ENCODE measurements at places on chromosomes 12 and 14.

GRCh38 chr12:78864403-78864869 lies at the start of gene SYT1:
Gene SYT1 (plus strand): TSS chr12:78864774.
- peak; percentile 60 for DNase-seq

DNA sequence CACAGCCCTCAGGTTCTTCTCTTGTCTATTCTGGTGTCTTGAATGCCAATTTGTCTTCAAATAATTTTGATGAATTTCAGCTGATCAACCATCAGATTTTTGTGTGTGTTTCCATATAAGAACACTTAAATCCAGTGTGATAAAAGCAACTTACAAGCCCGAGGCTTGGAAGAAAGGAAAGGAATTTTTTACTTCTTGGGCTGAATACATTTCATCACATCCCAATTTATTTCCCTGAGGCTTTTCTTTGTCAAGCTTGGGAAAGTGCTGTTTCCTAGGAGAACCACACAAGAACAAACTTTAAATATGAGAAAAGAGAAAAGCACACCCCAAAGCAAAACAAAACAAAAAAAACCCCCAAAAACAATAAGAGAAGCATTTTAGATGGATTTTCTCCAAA lies 26.6 kb downstream of the GPRC5D start:
- no peak for DNase-seq

DNA sequence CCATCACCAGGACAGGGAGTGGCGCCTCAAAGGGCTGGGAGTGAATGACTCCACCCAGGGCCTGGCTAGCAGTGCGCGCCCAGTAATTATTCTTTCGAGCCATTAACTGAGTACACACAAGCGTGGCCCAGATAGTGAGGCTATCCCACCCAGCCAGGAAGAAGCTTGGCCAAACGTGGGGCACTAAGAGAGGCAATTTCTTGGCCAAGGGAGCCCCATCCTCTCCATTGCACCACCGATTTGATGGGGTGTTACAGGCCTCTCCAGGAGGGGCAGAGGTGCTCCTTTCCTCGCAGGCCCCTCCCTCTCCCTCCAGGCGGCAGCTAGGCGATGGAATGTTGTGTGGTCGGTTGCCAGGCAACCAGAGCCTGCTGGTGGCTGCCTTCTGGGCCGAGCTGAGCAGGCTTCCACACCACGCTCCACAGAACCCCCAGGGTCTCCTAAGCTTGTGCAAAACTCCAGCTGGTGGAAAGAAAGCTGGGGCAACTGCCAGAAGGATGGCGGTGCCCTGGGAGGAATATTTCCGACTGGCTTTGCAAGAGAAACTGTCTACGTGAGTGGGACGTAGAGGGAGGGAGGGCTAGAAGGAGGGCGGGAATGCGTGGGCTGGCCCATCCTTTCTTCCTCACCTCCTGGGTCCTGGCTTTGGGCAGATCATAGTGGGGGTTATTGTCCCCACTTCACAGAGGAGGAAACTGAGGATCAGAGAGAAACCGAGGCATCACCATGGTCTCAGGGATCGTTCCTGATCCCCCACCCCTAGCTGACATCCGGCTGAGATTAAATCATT lies at the start of gene CFAP73:
Gene CFAP73, plus strand, starts transcription at position 364 of the 790 bp plus-strand sequence. Its CDS starts 134 bp downstream, at position 498.
- peak; percentile 37 for DNase-seq

- no peak for DNase-seq
Measured at GRCh38 chr14:73739174-73739898, 25.2 kb upstream of the PNMA1 start.

DNA sequence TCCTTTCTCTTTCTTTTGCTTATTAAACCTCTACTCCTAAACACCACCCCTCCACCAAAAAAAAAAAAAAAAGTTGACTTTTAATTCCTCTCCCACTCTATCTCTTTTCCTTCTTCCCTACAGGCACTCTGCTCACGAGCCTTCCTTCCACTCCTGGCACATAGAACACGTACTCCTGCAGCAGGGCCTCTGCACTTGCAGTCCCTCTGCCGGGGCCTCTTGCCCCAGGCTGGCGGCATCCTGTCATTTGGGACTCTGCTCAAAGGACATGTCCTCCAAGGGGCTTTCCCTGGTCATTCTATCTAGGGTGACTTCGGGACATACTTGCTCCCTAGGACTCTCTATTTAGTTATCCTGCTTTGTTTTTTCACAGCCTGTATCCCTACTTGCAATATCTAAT lies 7.7 kb downstream of the FOS start:
- no peak for DNase-seq

- peak; percentile 62 for DNase-seq
Measured at GRCh38 chr12:7219599-7220243, 30.2 kb downstream of the PEX5 start.

- no peak for DNase-seq
Measured at GRCh38 chr12:103986829-103987228, 21.2 kb downstream of the TDG start.

DNA sequence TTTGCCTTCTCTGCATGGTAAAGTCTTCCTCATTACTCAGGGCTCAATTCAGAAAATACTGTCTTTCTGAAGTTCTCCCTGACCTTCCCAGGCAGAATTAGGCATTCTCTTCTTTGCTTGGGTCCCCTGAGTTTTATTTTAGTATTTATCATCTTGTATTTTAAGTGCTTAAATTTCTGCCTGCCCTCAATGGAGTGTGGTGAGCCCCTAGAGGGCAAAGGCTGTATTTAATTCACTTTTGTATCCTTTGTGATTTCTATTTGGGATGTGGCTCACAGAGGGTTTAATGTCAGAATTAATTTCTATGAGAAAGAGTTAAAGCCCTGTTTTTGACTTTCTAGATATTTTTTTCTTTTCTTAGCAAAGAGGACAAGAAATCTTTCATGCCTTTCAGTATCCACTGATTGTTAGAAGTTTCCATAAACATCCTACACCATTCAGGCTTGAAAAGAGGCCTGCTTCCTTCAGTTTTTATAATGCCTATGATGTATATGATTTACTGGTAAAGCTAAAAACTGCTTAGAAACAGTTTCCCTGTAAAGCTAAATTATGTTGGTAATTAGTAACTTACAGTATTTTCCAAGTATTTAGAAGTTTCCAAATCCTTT lies 55.6 kb upstream of the PTPRB start:
- peak; percentile 3 for DNase-seq

GRCh38 chr14:26841920-26842741 lies 244.3 kb upstream of the NOVA1 start:
- DNase-seq, result peak; percentile 73

- DNase-seq, result no peak
Measured at GRCh38 chr14:64714432-64715025, 10.3 kb downstream of the PLEKHG3 start.

GRCh38 chr14:96165493-96166436 lies 38.9 kb upstream of the BDKRB2 start:
- DNase-seq, result no peak

GRCh38 chr12:11650286-11651281 lies 1.1 kb downstream of the ETV6 start:
- DNase-seq, result no peak

DNA sequence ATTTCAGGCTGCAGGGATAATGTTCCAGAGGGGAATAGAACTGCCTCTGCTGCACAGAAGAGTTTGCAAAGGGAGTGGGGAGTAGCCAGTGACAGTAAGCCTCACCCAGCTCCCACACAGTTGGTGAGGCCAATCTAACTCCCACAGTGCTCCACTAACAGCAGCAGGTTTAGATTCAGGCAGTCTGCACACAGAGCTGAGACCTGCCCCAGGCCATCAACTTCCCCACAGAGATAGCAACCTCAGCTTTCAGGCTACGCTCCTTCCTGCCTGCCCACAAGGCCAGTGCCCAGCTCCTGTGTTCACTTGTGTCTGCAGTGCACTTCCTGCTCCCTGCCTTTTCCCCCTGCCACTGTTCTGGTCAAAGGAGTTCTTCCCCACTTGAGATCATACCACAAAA lies 107.5 kb downstream of the TBC1D30 start:
- no peak for DNase-seq

DNA sequence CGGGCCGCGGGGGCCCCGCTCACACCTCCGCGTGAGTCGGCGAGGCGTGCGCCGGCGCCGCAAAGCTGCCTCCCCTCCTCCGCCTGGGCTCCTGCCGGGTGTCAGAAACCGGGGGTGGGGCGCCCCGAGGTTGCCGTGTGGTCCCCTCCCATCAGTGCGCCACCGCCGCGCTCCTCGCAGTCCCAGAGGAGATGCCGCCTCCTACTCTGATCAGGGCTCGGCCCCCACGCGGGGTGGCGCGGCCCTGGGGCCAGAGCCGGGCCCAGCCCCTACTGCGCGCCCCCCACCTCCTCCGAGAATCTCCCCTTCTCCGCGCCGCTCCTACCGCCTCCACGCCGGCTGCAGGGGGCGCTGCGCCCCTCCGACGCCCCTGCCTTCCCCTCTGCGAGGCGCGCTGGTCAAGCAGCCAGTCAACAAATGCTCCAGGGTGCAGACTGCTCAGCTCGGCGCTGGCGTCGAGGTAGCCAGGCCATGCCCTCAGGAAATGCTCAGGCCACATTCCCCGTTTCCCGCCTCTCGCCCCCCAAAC lies 467 bp upstream of the JAG2 start:
- DNase-seq, result no peak

DNA sequence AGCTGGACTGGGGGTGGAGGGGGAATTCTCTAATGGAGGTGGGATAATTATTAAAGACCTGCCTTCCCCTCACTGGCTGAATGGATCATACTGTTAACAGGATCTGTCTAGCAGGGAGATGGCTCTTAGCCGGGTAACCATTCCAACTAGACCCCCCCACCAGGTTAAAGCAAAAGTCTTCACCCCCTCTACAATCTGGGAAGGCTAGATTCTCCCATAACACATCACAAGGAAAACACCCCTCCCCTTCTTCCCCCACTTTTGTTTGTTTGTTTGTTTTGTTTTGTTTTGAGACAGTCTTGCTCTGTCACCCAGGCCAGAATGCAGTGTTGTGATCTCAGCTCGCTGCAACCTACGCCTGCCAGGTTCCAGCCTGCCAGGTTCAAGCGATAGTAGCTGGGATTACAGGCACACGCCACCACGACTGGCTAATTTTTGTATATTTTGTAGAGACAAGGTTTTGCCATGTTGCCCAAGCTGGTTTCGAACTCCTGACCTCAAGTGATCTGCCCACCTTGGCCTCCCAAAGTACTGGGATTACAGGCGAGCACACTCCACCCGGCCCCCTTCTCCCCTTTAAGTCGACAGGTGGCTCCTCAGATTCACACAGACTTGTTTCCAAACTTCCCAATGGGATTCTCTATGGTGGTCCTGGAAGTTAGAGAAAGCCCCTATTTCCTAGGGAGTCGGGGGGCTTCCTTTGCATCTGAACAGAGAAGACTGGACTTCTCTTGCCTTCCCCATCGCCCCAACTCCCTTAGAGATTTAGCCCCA lies 3.5 kb upstream of the BAZ2A start:
- DNase-seq, result no peak

DNA sequence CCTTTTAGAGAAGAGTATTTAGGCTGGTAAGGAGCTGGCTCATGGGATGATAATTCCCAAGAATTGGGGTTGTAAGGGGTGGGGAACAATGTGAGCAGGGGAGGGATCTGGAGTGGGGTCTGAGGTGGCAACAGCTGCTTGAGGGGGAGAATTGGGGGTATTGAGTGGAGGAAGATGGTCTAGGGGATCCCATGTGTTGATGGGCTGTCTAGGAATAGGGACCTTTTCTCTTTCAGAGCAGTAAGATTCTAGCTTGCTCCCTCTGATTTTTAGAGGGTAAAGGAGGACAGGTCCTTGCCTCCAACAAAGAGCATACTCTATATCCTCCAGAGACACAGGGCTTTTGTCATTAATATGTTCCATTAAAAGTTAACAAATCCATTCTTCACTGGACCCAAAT lies 22.4 kb downstream of the CLEC2A start:
- no peak for DNase-seq

DNA sequence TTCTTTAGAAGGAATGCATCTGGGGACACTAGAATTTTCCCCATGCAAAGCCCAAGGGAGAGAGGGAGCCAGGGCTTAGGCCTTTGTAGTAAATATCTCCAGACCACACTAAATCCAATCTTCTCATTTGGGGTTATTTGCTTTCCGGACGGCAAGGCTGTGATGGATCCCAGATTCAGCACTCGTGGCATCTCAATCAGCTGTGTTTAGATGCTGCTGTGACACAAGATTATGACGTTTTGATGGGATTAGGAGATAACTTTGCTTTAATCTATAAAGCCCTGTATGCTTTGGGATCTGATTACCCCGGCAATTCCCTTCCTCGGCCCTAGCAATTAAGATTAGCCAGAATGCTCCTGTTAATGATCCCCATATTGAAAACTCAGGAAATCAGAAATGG lies 686.7 kb upstream of the TBX3 start:
- no peak for DNase-seq

GRCh38 chr12:22396735-22397134 lies 62.2 kb upstream of the ST8SIA1 start:
- DNase-seq, result no peak

- no peak for DNase-seq
Measured at GRCh38 chr12:93156086-93156716, 221.5 kb upstream of the NUDT4 start.

DNA sequence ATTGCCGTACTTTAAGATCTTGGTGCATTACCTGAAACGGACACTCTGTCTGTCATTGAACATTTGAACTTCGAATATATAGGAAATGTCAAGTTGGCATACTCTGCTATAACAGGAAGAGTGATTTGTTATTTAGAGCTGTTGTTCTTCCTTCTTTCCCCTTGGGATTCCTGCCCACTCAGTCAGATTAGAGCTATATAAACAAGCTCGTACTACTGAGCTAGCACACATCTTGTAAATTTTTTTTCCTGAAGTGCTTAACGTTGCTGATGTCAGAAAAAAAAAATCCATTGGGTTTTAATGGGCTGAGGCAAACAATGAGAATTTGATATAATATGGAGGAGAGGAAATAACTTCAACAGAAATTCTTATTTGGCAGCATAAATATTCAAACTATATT lies 26.8 kb downstream of the RGS6 start:
- DNase-seq, result no peak

- no peak for DNase-seq
Measured at GRCh38 chr12:19657118-19657731, 217.9 kb downstream of the AEBP2 start.

DNA sequence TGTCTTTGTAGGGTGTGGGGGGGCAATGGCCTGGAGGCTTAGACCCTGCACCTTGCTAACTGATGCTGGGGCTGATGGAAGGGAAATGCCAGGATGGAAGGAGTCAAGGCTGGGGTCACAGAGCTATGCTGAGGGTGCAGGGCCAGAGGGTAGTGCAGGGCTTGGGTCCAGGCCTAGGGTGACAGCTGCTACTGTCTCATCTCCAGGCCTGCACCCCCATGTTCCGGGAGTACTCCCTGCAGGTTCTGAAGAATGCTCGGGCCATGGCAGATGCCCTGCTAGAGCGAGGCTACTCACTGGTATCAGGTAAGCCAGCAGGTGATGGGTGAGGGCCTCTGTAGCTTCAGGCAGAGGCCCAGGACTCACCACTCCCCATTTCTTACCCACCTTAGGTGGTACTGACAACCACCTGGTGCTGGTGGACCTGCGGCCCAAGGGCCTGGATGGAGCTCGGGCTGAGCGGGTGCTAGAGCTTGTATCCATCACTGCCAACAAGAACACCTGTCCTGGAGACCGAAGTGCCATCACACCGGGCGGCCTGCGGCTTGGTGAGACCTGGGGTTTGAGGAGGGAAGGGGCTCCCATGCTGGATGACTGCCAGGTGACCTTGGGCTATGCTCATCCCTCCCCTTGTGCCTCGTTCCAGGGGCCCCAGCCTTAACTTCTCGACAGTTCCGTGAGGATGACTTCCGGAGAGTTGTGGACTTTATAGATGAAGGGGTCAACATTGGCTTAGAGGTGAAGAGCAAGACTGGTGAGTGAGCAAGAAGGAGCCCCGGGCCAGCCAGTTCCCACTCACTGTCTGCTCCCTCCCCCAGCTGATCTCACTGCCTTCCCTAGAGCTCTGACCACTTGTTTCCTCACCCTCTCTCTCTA lies 4.1 kb downstream of the SHMT2 start:
- DNase-seq, result no peak
